Kidney capillary endothelial cell (primary cell): ENCODE measurements at places on chromosomes 5 and 9.
A peak's percentile ranks its signal among the peaks of the same experiment; 100 is the strongest.

DNA sequence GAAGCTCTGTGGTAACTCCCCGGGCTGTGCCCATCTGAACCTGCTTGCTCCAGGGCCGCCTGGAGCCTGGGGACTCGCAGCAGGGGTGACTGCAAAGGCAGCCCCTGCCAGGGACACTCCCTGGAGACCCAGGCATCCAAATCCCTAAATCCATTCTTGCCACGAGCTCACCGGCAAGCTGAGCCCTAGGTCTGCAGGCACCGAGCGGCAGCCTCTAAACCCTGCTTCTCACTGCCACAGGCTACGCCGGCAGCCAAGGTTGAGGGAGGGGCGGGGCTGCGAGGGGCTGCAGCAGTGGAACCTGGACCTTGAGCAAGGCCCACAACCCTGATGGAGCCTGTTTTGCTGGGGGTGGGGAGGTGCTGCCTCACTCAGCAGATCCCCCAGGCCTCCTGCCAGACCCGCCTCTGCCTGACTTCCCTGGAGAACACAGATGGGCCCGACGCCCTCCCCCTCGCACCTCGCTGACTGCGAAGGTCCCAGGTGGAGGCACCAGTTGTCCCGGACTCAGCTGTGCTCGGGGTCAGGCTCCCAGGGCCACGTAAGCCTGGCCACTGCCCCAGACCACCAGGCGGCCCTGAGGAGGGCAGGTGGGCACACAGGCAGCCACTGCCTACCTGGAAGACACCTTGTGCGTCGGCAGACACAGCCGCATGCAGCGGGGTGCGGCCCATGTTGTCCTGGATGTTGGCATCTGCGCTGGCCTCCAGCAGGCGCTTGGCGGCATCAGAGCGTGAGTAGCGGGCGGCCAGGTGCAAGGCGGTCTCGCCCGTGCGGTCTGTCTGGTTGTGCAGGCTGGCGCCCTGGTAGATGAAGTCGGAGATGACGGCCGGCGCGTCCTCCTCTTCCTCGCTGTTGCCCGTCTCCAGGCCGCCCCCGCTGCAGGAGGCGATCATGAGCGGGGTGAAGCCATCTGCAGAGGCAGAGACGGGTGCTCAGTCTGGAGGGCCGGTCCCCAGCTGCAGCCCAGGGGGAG, 17.4 kb upstream of the SEC16A start:
- DNase-seq, result no peak

GRCh38 chr9:82560457-82560904, 502.5 kb downstream of the RASEF start:
- DNase-seq, result no peak

- no peak for DNase-seq
Measured at GRCh38 chr5:60820593-60821487, 23.2 kb downstream of the ELOVL7 start.

DNA sequence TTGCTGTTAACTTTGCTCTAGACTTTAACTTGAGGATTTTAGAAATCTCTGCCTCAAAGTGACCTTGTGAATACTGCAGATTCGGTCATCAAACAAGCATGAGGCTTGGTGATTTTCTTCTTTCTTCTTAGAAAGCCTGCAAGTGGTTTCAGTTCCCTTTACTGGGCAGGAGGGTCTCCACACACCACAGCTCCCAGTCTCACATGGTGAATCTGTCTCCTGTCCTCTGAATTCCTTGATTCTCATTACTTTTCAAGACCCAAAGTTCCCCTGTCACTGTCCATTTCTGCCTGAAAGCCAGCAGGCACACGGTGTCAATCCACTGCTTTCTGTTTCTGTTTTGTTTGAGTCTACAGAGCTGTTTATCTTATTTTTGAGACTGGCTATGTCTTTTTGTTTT, 14.1 kb downstream of the HSPB3 start:
- DNase-seq, result no peak

GRCh38 chr5:33737284-33737683, 154.5 kb downstream of the ADAMTS12 start:
- DNase-seq, result no peak

GRCh38 chr5:133245191-133246052, 193.6 kb downstream of the HSPA4 start:
- DNase-seq, result peak; percentile 41

- DNase-seq, result no peak
Measured at GRCh38 chr5:178287091-178287790, 54.6 kb upstream of the PHYKPL start.

GRCh38 chr9:10094563-10094962, 518.2 kb downstream of the PTPRD start:
- DNase-seq, result no peak

GRCh38 chr5:54009828-54010227, 300.5 kb downstream of the ARL15 start:
- DNase-seq, result no peak

DNA sequence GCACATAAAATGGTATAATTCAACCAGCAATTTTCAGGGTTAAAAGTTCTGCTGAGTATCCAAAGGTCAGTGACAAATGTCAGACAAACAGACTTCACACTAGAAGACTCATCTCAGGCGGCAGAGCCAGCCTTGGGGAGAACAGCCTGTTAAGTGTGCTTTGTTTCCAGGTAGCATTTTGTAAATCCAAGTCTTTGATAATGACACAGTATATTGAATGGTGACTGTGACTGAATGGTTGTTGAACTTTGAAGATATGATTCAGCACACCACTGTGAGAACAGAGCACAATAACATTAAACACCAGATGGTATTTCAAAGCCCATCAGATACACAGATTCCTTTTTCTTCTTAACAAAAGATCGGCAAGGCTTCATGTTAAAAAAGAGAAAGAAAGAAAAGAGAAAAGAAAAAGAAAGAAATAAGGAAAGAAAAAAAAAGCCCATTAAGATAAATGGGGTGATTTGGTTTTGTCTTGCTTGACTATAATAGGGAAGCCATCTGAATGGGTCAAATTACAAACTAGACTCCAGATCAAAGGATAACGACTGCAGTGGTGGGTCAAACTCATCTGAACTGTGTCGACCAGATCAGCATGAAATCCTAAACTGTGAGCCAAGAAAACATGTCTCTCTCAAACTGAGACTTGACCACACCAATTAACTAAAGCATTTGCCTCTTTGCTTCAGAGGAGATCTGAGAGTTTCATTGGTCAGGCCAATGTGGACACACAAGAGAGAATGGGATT, 313.0 kb upstream of the ZNF608 start:
- no peak for DNase-seq

DNA sequence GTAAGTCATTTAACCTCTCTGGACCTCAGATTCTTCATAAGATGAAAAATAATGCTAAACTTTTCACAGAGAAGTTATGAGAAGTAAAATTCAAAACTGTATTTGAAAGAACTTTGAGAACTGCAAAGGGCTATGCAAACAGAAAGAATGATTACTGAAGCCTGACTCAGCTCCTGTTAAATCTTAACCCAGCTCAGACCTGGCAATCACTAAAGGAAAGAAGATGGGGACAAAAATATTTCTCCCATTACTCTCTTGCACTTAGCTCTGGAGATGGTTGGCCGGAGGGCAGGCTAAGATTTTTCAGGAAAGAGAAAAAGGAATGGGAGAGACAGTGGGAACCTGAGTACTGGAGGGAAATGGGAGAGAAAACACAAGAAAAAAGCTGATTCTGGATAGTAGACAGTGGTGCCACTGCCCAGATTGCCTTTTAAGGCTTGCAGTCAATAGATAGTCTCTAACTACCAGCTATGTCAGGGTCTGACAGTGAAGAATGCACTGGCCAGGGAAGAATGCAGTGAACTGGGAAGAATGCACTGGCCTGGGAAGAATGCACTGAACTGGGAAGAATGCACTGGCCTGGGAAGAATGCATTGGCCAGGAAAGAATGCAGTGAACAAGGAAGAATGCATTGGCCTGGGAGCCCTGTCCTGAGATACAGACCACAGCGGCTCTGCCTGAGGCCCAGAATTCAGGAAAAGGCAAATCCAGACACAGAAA, 25.2 kb upstream of the CEMIP2 start:
- DNase-seq, result no peak

- peak; percentile 30 for DNase-seq
Measured at GRCh38 chr9:137745541-137745991, 126.8 kb downstream of the EHMT1 start.

DNA sequence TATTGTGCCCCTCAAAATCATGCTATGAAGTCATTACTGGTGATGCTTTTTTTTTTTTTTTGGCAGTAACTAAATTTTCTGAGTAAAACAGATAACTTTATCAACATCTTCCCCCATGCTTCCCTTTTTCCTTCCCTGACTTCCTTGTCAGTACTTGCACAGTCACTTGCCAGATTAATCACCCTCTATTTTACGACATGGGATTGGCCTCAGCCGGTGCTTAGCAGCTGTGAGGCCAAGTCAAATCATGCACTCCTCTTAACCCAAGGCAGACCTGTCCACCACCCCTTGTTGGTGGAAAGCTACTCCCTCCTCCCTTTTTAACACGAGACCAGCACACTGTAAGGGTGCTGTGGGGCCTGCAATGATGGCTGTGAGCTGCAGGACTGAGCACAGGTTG, 118.0 kb upstream of the OTULINL start:
- no peak for DNase-seq

- DNase-seq, result no peak
Measured at GRCh38 chr5:12175914-12176585, 271.8 kb upstream of the CTNND2 start.

DNA sequence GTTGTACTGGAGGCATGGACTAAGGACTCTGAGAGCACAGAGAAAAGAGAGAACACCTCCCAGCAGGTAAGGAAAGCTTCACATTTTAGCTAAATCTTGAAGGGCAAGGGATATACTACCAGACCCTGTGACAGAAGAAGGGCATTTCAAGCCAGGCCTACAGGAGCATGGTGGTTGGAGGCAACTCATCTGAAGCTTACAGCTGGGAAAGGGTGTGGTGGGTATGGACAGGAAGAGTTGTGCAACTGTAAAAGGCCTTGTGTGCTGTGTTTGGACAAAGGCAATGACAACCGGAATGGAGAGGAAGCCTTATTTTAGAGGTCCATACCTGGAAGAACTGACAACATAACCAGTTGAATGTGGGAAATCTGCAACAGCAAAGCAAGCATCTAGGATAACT, 31.2 kb downstream of the NIPSNAP3B start:
- no peak for DNase-seq

- no peak for DNase-seq
Measured at GRCh38 chr5:1005249-1005851, 3.3 kb upstream of the NKD2 start.

DNA sequence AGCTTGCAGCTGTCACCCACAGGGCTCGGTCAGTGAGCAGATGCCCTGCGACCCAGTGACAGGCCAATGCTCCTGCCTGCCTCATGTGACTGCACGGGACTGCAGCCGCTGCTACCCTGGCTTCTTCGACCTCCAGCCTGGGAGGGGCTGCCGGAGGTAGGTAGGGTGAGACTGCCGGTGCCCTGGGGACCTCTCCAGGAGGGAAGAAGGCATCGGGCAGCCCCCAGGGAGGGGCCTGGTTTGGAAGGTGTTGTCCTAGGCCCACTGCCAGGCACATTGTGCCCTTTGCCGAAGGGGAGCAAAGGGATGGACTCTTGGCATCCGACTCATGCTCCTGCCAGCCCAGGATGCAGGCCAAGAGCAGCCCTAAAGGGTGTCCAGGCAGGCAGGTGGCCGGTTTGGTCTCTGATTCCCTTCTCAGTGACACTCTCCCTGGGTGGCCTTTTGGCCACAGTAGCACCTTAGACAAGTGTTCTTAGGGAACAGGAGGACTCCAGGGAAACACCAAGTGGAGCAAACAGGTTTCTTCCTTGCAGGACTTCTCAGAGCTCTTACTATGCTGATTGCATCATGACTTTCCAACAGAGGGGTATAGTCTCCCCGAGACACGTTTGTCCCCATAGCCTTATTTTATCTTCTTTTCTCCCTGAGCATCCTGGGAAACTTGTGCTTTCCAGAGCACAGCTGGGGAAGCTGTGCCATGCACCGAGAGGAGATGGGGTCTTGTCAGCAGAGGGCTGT, 28.1 kb upstream of the AIF1L start:
- no peak for DNase-seq

DNA sequence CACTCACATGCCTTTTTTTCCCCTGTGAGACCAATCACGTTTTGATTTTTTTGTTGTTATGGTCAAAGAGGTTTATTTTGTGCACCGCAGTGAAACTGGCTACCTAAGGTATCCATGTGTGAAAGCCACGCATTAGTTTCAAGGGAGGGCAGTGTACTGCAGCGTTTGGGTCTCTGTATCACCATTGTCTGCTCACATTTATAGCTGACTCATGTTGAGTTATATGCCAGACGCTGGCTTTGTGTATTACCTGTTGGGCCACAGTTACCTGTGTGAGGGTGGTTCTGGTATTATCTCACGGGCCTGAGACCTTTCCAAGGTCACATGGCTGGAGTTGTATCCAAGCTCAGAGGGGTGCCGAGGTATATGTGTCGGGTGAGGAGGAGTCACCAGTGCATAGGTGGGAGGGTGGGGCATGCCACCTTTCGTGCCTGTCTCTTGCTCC, 75.8 kb downstream of the ARHGAP26 start:
- no peak for DNase-seq

DNA sequence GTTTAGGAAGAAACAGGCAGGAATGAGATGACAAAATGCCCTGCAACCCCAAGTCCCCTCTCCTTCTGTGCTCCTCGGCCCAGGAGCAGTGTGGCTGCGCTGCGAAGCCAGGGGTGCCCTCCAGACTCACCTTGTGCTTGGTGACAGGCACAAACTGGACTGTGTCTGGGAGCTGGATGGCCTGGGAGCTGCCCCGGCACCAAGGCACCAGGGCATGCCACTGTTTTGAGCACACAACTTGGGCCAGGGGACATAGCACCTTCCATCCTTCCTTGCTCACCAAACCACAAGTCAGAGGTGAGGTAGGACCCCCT, 51.1 kb downstream of the PRRT1B start:
- no peak for DNase-seq

DNA sequence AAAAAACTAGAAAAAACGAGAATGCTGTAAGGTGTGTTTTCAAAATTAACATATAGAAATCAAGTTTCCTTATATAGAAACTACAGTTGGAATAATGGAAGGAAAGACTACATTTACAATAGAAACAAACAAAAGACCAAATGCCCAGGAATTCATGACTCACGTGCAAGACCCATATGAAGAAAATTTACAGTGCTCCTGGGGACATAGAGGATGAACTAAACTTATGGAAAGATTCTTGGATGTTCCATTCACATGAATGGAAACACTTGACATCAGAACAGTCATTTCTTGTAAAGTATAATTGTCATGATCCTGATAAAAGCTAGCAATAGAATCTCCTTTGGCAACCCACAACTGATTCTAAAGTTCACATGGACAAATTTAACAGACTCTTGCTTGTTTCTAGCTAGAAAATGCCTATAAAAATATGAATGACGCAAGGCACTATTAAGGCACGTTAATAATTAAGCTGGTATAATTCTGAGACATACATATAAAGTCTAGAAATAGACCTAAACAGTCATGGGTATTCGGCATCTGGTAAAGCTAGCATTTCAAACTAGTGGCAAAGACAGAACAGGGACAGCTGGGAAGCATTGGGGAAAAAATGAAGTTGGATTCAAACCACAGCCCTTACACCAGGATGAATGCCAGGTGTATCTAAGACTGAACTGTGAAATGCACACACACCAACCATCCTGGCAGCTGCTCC, 5.1 kb upstream of the ZFP62 start:
- DNase-seq, result no peak
